ENCODE measurements at places on chromosomes 1 and 21.
A peak's percentile ranks its signal among the peaks of the same experiment; 100 is the strongest.

- DNase-seq: no peak
Measured at GRCh38 chr21:15423676-15424445, 305.9 kb upstream of the USP25 start.

GRCh38 chr1:246279402-246279801, 227.7 kb downstream of the SMYD3 start:
- DNase-seq: no peak

DNA sequence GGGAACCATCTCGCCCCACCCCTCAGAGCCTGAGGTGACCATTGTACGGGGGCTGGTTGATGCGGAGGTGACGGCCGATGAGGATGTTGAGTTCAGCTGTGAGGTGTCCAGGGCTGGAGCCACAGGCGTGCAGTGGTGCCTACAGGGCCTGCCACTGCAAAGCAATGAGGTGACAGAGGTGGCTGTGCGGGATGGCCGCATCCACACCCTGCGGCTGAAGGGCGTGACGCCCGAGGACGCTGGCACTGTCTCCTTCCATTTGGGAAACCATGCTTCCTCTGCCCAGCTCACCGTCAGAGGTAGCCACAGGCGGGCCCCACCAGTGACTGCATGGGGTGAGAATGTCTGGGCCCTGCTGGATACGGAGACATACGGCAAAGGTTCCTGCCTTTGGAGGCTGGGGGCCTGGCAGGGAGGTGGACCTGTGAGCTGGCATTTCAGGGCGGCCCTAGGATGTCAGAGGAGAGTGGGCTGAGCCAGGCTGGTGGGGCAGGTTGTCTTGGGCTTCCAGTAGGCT, 98.5 kb downstream of the TRIM11 start:
- DNase-seq: no peak

GRCh38 chr1:145962157-145963102, 1.9 kb downstream of the ANKRD34A start:
- no peak for DNase-seq

- no peak for DNase-seq
Measured at GRCh38 chr1:64962441-64962840, 3.9 kb downstream of the JAK1 start.

GRCh38 chr1:40649592-40649930, 15.9 kb downstream of the RIMS3 start:
- DNase-seq: no peak

GRCh38 chr21:26096494-26097371, 73.8 kb downstream of the APP start:
- no peak for DNase-seq

DNA sequence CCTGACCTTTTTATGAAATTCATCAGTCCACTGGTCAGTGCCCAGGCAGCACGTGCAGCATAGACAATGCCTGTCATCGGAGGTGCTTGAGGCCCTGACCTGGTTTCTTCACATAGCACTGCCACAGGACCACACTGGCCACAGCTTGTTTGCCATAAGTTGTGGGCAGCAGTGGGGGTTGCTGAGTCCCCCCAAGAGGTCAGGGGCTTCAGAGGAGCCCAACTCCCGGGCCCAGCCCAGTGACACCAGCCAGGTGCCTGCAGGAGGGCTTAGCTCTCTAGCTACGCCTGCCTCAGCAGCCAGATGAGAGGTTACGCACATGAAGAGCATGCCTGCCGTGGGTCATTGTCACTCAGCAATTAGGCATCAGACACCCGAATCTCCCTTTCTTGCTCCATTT, 41.6 kb downstream of the UBASH3A start:
- no peak for DNase-seq

DNA sequence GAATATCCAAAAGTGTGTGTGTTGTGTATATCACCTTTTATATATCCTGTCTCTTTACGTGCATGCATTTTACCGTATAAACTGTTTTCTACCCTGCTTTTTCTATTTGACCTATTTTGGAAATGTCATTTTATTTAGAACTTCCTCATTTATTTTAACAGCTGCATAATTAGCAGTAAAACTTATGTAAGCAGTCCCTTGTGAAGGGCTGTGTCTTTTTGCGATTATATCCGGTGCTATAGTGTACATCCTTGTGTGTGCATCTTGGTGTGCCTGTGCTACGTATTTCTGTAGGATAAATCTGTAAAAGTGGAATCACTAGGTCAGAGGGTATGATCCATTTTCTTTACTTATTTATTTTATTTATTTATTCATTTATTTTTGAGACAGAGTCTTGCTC, 7.2 kb downstream of the LGALS8 start:
- DNase-seq: no peak

DNA sequence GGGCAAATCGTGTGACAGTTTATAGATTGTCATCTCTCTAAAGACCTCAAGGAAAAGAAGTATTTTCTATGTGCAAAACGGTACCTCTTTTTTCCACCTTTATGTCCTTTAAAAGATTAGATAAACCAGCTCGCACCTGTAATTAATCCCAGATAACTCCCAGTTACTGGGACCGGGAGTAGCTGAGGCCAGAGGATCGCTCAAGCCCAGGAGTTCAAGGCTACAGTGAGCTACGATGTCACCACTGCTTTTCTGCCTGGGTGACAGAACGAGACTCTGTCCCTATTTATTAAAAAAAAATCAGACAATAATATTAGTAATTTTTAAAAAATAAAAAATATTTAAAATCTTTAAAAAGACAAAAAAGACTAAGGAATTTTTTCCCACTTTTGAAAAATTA, 141.4 kb downstream of the NR5A2 start:
- no peak for DNase-seq

- DNase-seq: no peak
Measured at GRCh38 chr1:229383961-229384360, 41.1 kb upstream of the CCSAP start.

GRCh38 chr1:62530516-62531154, 66.7 kb upstream of the ANGPTL3 start:
- DNase-seq: peak; percentile 72

DNA sequence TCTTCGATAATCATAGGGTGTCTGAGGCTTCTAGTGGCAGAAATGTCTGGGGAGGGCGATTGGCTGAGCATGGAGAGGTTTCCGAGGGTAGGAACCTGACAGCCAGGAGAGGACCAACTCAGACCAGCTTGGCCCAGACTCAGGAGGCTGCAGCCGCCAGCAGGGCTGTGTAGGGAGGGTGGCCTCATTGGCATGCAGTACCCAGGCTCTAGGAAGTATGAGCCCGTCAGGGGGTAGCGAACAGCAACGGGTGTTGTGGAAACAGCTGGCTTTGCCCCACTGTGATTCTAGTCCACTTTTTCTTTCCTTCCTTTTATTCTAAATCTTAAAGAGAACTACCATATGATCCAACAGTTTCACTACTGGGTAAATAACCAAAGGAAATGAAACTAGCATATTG, 103.3 kb downstream of the DIRAS3 start:
- no peak for DNase-seq

DNA sequence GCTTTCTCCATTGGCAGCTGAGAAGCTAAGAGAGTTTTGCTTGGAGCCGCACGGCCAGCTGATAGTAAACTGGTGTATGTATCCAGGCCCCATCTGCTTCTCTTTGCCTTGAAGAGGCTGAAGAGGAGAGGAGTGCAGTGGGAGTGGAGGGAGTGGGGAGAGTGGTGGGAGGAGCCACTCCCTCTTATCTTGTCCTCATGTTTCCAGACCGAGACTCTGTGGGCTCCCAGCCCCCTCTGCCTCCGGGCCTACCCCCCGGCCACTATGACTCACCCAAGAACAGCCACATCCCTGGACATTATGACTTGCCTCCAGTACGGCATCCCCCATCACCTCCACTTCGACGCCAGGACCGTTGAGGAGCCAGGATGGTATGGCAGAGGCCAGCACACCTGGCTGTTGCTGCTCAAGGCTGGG, 6.0 kb upstream of the LRRC71 start:
- DNase-seq: no peak

DNA sequence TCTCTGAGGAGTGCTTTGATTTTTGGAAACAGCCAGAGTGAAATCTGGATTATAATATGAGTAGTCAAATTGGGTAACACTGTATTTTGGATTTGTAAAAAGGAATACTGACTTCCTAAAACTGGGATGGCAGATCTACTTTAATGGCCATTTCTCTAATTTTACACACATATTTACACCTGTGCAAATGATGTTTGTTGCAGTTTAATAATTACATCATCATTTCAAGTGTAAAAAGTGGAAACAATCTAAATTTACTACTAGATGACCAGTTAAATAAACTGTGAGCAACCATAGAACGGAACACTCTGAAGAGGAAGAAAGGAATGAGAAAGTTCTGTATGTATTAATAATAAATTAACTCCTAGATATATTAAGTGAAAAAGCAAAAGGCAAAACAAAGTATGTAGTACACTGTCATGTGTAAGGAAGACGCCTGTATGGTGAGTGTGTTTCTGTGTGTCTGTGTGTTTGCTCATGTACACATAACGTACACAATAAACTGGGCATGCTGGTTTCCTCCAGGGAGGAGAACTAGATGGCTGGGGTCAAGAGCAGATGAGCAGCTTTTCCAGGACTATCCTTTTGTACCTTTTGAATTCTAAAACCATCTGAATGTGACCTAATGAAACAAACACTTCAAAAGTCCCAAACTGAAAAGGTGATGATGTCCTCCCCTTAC, 2.9 kb upstream of the RHEX start:
- DNase-seq: no peak

GRCh38 chr1:56466538-56466937, 112.8 kb downstream of the PLPP3 start:
- no peak for DNase-seq

DNA sequence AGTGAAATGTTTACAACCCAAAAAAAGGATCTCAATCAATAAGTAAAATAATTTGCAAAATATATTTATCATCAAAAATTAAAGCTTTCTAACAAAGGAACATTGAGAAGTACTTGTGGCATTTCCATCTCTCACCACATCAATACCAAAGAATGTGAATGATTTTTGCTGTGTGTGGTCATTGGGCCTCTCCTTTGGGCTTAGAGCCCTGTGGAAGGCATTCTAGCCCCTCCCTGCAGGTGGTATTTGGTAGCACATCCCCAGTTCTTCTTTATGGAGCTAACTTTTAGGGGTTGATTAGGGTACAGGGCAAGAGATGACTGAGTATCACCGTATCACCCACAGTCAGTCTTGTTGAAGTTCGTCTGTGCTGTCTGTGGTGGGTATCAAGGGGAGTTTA, 294.1 kb upstream of the SGIP1 start:
- no peak for DNase-seq

- no peak for DNase-seq
Measured at GRCh38 chr1:1093610-1093943, 19.5 kb upstream of the RNF223 start.

GRCh38 chr1:32773018-32773763, 44.0 kb downstream of the YARS1 start:
- peak; percentile 95 for DNase-seq

- no peak for DNase-seq
Measured at GRCh38 chr21:26782747-26783146, 62.5 kb downstream of the ADAMTS1 start.

DNA sequence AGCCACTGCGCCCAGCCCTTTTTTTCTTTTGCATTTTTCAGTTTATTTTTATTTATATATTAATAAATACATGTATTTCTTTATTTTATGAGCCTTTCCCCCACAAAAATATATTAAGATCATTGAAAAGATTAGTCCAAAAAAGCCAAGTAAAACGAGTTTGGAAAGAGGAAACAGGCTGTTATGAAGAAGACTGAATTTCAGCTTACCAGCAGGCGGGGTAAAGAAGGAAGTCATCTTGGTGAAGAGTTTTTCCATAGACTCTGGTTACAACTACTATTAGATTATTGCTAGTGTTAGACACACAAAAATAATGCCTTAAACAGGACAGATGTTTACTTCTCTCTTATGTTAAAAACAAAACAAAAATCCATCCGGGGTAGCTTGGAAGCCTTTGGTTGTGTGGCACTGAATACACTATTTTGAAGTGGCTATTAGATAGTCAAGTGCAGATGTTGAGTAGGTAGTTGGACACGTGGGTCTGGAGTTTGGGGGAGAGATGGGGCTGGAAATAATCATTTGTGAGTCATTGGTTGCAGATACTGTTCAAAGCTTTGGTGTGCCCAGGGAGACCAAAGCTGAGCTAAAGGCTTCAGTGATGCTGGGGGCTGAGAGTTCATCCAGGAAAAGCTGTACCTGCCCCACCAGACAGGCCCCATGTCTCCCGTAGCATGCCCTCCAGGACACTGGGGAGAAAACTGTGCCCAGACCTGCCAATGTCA, 8.7 kb upstream of the LRRC71 start:
- DNase-seq: no peak

GRCh38 chr1:155044812-155045657, 6.1 kb upstream of the ADAM15 start:
- peak; percentile 82 for DNase-seq

DNA sequence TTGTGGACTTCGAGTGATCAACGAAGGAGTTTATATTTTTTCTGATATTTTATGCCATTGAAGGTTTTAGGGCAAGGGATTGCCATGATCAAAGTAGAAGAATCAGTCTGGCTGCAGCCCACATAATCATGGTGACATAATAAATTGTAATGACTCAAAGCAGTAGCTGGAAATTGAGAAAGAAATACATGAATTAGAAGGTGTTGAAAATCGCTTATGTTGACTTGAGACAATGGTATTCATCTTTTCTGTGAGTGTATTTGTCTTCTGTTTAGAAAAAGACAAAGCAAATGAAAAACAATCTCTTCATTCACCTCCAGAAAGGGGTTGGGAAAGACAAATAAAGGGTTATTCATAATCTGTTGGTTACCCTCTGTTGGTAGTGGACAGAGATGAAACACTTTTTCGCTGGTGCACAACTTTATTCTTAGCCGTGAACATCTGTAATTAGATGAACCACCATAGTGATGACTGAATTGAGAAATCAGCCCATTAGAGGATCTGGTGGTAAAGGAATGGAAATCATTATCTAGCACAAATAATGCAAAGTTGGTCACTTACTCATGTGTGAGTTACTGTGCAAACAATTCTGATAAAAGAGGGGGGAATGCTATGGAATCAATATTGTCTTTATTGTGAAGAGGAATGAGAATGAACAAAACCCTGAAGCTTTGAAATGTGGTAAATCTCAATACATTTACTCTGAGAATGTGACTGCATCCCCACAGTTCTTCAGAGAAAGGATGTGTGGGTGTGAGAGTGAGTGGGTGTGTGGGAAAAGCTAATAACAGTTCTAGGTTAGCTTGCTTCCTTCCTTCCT, 121.8 kb downstream of the NTNG1 start:
- no peak for DNase-seq

GRCh38 chr21:33700491-33700890, 58.2 kb downstream of the ITSN1 start:
- DNase-seq: no peak

- no peak for DNase-seq
Measured at GRCh38 chr1:193799948-193800690, 613.7 kb upstream of the B3GALT2 start.

GRCh38 chr1:17875882-17876280, 120.7 kb downstream of the ACTL8 start:
- no peak for DNase-seq

GRCh38 chr1:19429611-19430010, 55.7 kb downstream of the CAPZB start:
- DNase-seq: no peak

All from HEK293T (cell line).